ENCODE measurements at places on chromosomes 13 and 19.

DNA sequence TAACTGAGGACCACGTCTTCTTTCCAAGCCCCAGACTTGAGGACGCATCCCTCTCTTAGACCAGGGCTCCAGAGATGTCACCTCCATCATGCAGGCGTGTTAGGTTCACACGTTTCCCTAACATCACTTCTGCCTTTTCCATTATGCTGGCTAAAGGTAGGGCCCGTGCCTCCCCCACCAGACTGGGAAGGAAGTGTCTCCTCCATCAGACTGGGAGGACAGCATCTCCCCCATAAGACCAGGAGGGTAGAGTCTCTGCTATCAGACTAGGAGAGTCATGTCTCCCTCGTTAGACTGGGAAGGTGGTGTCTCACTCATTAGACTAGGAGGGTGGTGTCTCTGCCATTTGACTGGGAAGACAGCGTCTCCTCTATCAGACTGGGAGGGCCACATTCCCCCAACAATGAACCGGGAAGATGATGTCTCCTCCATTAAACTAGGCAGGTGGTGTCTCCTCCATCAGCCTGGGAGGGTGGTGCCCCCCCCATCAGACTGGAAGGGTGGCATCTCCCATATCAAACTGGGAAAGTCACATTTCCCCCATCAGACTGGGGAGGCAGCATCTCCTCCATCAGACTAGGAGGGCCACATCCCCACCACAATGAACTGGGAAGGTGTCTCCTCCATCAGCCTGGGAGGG lies 18.1 kb upstream of the SPC24 start:
- no peak for DNase-seq

DNA sequence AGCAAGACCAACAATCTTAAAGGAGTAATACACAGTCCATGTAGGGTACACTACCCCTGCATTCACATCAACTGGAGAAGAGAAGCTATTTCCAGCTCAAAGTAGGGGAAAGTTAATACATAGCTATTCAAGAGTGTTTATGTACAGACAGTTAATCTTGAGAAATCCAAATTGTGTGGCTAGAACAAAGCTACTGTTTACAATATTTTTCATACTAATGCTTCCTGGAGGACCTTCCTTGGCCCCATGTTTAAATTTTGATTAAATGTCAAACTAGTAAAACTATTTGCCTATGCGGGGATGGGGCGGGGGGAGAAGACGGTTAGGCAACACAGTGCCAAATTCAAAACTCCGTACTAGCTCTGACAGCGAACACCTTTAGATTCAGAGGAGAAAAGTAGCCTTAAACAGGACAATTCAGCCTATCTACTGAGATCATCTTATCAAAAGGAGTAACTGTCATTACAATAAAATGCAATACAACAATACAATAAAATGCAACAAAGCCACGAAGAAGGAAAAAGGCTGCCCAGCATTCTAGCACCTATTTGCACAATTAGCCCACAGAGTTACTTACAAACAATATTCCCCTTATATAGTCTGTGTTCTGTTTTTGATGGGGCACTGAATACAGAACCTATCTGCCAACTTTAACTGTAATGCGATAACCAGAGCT lies 29.1 kb downstream of the BRD4 start:
- no peak for DNase-seq

GRCh38 chr19:52140032-52140710 lies 433 bp upstream of the ZNF616 start:
- DNase-seq = no peak

DNA sequence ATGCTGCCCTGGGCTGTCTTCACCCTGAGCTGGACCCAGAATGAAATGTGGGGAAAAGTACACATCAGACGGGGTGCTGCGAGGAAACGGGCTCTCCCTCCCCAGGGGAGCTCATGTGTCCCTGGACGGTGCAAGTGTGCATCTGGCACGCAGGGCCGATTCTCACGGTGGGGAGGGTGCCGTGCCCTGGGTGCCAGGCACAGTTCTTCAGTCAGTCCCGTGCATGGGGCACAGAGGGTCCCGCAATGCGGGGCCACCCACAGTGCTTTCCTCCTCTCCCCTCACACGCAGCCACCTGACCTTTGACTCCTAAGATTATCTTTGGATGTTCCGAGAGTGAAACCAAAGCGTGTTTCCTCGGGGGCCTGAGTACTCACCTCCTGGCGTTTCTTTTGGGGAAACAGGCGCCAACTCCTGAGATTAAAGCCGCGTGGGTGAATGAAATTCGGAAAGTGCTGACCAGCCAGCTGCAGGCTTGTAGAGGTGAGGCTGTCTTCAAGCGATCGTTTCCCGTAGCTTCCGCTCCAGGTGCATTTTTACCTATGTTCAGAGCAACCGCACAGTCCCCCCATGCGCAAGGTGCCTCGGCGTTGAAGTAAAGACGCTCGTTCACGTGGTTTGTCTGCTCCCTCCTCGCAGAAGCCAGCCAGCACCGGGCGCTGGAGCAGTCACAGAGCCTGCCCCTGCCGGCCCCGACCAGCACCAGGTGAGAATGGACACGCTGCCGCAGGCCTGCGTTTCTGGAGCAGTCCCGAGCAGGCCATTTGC lies 17.5 kb upstream of the F7 start:
- no peak for DNase-seq

DNA sequence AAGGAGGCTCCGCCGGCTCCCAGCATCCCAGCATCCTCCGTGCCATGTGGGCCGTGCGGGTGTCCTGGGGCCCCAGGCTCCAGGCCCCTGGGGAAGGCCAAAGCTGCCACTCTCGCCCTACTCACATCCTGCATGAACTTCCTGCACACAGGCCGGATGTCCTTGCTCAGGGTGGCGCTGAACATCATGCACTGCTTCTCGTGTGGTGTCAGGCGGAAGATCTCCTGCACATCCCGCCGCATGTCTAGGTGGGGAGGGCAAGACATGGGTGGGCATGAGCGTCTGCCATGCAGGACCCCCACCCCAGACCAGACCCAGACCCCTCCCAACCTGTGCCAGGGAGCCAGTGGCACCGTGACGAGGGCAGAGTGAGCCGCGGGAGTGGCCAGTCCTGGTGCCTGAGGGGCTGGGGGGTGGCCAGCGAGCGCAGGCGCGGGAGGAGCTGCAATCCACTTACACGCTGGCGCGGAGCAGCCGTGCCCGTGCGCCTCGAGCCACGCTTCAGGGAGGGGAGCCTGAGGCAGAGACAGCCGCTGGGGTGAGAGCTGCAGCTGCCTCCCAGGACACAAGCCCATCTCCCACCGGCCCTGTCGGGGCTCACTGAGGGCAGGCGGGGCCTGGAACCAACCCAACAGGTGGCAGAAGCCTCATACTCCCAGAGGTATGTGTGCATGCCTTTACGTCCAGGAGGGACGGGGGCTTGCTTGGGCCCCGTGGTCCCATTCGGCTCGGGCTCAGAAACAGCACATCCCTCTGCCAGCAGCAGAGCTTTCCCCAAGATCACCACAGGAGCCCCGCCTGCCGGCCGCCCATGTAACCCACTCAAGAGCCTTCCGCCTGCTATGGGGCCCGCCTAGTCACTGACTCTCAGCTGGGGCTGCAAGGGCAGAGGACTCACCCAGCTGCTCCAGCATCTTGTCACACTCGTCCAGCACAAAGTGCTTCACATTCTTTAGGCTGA lies 8.8 kb downstream of the DDX39A start:
- no peak for DNase-seq

All from stimulated activated naive CD8-positive, alpha-beta T cell treated with anti-CD3 and anti-CD28 coated beads, Interleukin-15, amount 100 ng/mL, for 72 hours (primary cell).